ENCODE measurements at places on chromosomes 1 and 21.

GRCh38 chr21:17467392-17467791 is 45.5 kb upstream of the CXADR start:
- no peak for DNase-seq

GRCh38 chr1:108531444-108531843 is 28.5 kb upstream of the EEIG2 start:
- no peak for DNase-seq

GRCh38 chr1:185480545-185480944 is 163.5 kb upstream of the IVNS1ABP start:
- DNase-seq, result no peak

GRCh38 chr1:28339551-28339950 is 10.7 kb downstream of the MED18 start:
- no peak for DNase-seq

GRCh38 chr1:46246548-46247435 is 771 bp upstream of the RAD54L start:
- peak; percentile 94 for DNase-seq

GRCh38 chr1:8061210-8061609 is 35.1 kb upstream of the ERRFI1 start:
- peak; percentile 39 for DNase-seq

Measured in H54 (cell line).